WTC11 (cell line): ENCODE measurements at places on chromosomes 2 and 18. TPM values are rescaled to one million over a fixed set of nuclear protein-coding genes. Genes with fewer than 3 reads are reported as not detected.

DNA sequence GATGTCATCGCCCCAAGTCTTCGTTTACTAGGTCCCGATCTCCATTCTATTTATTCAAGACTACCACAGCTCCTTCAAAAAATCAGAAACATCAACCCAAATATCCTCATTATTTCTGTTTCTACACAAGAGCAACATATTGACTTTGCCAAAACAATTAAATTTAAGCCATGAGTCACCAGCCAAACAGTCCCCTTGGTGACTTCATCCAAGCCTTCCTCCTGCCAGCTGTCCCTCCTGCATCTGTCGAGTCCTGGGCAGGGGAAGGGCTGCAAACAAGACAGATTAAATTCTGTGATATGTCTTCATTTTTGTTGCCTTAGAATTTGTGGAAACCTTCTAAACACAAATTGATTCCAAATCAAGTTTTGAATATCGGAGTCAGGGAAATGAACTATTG, 110.3 kb downstream of the SP3 start:
- no peak for DNase-seq
- H3K4me3 ChIP-seq, result no peak overlapping the region
- no peaks in the 10 kb centered on the region; the same call in 1 of the 2 replicates for H3K27me3 ChIP-seq
- H3K4me1 ChIP-seq, result peaks cover 9% of the 10 kb centered on the region

GRCh38 chr2:117674172-117674571, 140.3 kb upstream of the DDX18 start:
- H3K4me1 ChIP-seq, result 0 out of 2 replicates have a peak, but pooled peaks cover 2% of the 10 kb centered on the region
- H3K4me3 ChIP-seq, result no peak overlapping the region
- H3K36me3 ChIP-seq, result no peaks in the 10 kb centered on the region
- DNase-seq, result no peak
- no peak overlapping the region for H3K27ac ChIP-seq
- H3K27me3 ChIP-seq, result no peaks in the 10 kb centered on the region; the same call in 1 of the 2 replicates

Gene CNTNAP5
- total RNA-seq, result 0.22 to 0.57 TPM (median 0.34 TPM) in 3 replicates

DNA sequence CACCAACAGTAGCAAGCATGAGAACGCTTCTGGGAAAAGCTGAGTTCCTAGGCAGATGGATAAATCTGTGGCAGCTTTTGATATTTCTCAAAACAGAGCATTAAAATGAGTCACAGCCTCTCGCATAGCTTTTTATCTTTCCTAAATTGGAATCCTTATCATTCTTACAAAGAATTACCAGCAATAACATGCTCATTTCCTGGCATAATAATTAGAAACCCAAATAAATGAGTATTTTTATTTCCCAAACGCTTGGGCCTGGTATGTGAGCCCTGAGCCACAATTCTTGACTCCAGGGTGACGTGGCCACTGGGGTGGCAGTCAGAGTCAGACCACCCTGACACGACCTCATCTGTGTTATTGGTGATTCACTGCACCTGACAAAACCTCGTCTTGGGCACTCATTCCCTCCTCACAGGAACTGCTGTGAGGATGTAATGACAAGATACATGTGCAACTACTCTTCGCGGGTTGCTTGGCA, 210.7 kb downstream of the ARL4C start:
- no peaks in the 10 kb centered on the region for H3K36me3 ChIP-seq
- no peaks in the 10 kb centered on the region for H3K27me3 ChIP-seq
- H3K27ac ChIP-seq, result no peak overlapping the region
- DNase-seq, result no peak

DNA sequence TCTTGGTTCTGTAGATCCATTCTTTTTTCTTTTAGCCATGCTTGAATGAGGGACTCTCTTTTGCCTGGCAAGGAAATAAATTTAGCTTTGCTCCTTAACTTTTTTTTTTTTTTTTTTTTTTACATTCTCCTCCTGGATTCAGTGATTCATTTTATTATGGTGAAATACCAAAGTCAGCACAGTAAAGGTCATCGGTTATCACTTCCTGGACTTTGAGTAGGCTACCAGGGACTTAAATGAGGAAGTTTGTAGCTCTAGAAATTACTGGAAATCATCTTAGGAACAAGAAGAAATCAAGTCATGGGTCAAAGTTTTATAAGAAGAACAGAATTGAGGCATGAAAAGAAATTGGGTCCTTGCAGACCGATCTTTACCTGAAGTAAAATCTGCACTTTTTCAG, 75.0 kb downstream of the SOCS6 start:
- H3K4me3 ChIP-seq, result no peak overlapping the region
- DNase-seq, result no peak
- peaks cover 32% of the 10 kb centered on the region for H3K4me1 ChIP-seq
- no peaks in the 10 kb centered on the region for H3K36me3 ChIP-seq
- no peak overlapping the region for H3K27ac ChIP-seq

DNA sequence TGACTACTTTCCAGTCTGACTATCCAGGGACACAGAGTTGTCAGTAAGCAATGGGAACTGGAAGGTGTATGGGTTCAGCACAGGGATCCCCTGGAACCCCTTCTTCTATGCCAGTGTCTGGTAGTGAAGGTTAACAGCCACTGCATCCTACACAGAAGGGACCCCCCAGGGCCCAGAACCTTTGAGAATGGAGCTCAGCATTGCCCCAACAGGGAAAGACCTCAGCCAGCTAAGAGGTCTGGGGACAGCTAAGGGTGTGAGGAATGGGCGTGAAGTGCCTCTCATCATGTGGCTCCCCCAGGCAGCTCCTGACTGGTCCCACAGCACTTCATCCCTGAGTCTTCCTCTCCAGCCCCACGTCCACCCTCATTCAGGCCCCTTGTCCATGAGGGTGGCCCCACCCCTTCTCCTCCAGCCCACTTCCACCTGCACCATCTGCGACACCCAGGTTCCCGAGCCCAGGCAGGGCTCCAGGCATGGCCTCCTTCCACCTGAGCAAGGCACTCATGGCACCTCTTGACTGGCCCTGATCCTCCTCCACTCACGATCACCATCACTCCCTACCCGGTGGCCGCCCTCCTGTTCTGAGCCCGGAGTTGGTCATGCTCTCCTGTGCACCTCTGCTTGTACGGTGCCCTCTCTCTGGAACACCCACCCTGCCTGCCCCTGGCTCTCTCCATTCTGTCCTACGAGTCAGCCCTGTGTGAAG, 77.1 kb downstream of the SFXN5 start:
- H3K27me3 ChIP-seq, result no peaks in the 10 kb centered on the region; the same call in 1 of the 2 replicates
- peaks cover 11% of the 10 kb centered on the region; the same call in 1 of the 2 replicates for H3K4me1 ChIP-seq
- H3K27ac ChIP-seq, result no peak overlapping the region
- H3K36me3 ChIP-seq, result no peaks in the 10 kb centered on the region
- no peak overlapping the region for H3K4me3 ChIP-seq

DNA sequence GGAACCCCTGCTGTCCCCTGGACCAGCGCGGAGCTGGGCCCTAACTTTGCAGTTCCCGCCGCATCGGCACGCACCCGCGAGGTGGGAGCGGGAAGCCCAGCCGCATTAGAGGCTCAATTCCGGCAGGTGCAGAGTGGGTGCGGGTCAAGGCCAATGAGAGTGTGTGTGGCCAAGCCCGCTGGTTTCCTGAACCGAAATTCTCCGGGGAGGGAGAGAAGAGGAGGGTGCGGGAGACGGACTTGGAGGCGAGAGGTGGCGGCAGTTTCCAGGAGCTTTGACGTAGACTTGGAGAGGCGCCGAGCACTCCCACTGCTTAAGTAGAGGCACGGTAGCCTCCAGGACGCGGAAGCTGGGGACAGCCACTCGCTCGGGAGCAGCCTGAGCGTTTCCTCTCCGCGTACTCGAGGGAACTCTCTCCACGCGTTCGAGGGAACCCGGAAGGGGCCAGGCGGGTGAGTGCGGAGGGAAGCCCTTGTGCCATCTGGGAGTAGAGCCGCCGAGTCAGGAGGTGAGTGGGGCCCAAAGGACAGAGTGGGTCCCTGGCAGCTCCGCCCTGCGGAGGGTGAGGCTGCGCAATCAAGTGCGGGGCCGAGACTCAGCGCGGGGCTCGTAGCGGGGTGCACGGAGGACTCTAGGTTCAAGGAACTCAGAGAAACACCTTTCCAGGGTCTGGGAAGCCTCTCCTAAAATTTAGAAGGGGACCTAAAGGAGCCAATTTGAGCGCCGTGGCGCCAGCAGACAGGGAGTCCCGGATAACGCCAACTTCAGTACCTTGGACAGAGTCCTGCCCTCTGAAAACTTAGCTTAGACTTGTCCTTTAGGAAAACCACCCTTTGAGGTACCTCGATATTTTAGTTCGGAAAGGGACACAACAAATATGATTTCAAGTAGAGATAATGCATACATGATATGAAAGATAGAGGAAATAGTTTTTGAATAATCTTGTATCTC, at the start of gene FAM237A:
FAM237A (plus strand) TSS at position 413 of the 951 bp plus-strand sequence. CDS start 1,750 bp downstream, outside the sequence.
- H3K27me3 ChIP-seq, result peaks cover 15% of the 10 kb centered on the region
- peak; percentile 74 for DNase-seq
- no peak within 1 kb of the TSS for H3K27ac ChIP-seq

GRCh38 chr2:163343316-163343715, 392.5 kb downstream of the FIGN start:
- H3K27me3 ChIP-seq, result no peaks in the 10 kb centered on the region
- no peak overlapping the region for H3K4me3 ChIP-seq
- no peak overlapping the region for H3K27ac ChIP-seq
- peaks cover 25% of the 10 kb centered on the region for H3K4me1 ChIP-seq

DNA sequence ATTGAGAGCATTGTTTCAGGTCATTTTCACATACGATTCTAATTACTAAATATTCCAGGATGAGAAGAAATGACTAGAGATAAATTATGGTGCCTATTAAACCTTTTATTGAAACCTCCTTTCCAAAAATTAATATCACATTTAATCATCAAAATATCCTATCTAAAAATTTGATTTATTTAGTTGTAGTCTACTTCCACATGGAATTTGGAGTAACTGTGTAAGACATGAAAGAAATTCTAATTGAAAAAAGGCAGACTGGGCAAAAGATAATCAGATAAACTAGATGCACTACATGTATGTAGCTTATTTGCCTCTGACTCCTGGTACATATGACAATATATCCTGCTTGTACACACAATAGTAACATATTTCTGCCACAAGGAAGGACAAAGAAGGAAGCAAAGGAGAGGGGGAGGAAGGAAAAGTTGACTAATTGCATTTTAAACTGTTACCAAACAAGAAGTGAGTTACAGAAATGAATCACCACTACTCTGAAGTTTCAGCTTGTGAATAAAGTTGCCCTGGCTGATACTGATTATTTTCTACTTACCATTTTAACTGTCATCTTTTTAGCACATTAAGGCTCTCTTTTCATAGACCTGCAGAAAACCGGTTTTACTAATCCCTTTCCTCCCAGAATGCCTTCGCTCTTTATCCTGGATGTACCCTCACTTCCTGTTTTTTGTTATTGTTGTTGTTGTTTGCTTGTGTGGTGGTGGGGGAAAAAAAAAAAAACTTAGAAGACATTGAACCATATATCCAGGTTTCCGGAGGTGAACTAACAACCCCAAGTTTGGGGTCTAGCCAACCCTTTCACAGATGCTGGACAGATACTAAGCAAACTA, 28.4 kb downstream of the NRXN1 start:
- H3K27me3 ChIP-seq, result no peaks in the 10 kb centered on the region
- peak overlapping the region; percentile 93 for H3K27ac ChIP-seq
- H3K4me1 ChIP-seq, result peaks cover 83% of the 10 kb centered on the region
- DNase-seq, result no peak

- DNase-seq, result no peak
- H3K36me3 ChIP-seq, result peaks cover 7% of the 10 kb centered on the region
- H3K27me3 ChIP-seq, result no peaks in the 10 kb centered on the region; the same call in 1 of the 2 replicates
Observed at GRCh38 chr18:63220903-63221302, 98.7 kb downstream of the BCL2 start.

DNA sequence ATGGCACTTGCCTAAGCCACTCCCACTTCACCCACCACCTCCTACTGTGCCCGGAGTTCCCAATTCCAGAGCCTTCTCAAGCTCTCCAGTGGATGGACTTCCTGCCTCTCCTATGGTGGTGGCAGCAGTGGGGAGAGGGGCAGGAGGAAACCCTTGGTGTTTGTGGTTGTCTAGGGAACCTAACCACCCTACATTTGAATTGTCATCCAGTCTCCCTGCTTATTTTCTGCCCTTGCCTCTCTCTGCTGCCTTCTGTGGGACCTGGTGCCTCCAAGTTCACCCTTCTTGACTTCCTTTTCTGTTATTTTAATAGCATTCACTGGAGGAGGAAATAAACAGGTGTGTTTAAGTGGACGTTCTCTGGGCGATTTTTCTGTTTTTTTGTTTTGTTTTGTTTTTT, 50.0 kb upstream of the HPCAL1 start:
- no peak overlapping the region for H3K27ac ChIP-seq
- no peaks in the 10 kb centered on the region for H3K4me1 ChIP-seq
- no peaks in the 10 kb centered on the region for H3K36me3 ChIP-seq
- H3K27me3 ChIP-seq, result no peaks in the 10 kb centered on the region

- peaks cover 31% of the 10 kb centered on the region for H3K4me1 ChIP-seq
- H3K4me3 ChIP-seq, result no peak overlapping the region
- no peak overlapping the region for H3K27ac ChIP-seq
- H3K36me3 ChIP-seq, result no peaks in the 10 kb centered on the region
- no peak for DNase-seq
Observed at GRCh38 chr2:209162129-209162528, 261.7 kb upstream of the MAP2 start.

DNA sequence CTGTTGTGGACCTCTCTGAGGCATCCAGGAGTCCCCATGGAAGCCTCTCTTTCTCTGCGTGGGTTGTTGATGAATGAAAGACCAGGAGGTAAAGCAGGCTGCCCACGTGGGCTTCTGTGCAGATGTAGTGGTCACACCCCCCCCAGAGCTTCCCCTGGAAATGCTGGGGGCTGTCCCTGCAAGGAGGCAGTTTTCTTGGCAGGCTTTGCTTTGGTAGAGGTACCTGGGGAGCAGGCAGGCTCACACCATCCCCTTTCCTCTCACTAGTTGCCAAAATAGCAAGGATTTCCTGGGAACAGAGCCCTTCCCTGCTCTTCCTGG, 97.6 kb upstream of the MAP3K20 start:
- DNase-seq, result no peak
- H3K27me3 ChIP-seq, result no peaks in the 10 kb centered on the region
- H3K36me3 ChIP-seq, result no peaks in the 10 kb centered on the region
- no peak overlapping the region for H3K4me3 ChIP-seq
- peaks cover 7% of the 10 kb centered on the region for H3K4me1 ChIP-seq
- H3K27ac ChIP-seq, result no peak overlapping the region

- no peaks in the 10 kb centered on the region for H3K36me3 ChIP-seq
- H3K27me3 ChIP-seq, result no peaks in the 10 kb centered on the region
- H3K27ac ChIP-seq, result no peak overlapping the region
- H3K4me1 ChIP-seq, result peaks cover 5% of the 10 kb centered on the region
- no peak overlapping the region for H3K4me3 ChIP-seq
Observed at GRCh38 chr18:75439348-75439747, 11.8 kb upstream of the SMIM21 start.
